Urothelium cell line (cell line): ENCODE measurements at places on chromosomes 16 and 17.
A peak's percentile ranks its signal among the peaks of the same experiment; 100 is the strongest.

DNA sequence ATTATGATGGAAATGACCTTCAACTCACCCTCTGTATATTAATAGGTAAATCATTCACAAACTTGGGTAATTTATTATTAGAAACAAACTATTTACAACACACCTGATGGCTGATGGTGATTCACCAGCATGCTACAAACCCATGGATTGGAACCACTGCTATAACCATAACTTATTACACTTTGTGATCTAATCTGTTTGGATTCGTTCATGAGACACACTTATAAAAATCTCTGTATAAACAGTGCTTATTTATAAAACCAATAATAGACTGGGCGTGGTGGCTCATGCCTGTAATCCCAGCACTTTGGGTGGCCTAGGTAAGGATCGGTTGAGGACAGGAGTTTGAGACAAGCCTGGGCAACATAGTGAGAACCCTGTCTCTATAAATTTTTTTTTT is 16.0 kb downstream of the SMIM36 start:
- DNase-seq: no peak

GRCh38 chr16:50673496-50674275 is 7.4 kb downstream of the SNX20 start:
- no peak for DNase-seq

- peak; percentile 8 for DNase-seq
These were observed 133.7 kb upstream of the HS3ST3A1 start for GRCh38 chr17:13735444-13735843.

- DNase-seq: no peak
These were observed 24.3 kb downstream of the TMEM238L start for GRCh38 chr17:10779609-10780008.

DNA sequence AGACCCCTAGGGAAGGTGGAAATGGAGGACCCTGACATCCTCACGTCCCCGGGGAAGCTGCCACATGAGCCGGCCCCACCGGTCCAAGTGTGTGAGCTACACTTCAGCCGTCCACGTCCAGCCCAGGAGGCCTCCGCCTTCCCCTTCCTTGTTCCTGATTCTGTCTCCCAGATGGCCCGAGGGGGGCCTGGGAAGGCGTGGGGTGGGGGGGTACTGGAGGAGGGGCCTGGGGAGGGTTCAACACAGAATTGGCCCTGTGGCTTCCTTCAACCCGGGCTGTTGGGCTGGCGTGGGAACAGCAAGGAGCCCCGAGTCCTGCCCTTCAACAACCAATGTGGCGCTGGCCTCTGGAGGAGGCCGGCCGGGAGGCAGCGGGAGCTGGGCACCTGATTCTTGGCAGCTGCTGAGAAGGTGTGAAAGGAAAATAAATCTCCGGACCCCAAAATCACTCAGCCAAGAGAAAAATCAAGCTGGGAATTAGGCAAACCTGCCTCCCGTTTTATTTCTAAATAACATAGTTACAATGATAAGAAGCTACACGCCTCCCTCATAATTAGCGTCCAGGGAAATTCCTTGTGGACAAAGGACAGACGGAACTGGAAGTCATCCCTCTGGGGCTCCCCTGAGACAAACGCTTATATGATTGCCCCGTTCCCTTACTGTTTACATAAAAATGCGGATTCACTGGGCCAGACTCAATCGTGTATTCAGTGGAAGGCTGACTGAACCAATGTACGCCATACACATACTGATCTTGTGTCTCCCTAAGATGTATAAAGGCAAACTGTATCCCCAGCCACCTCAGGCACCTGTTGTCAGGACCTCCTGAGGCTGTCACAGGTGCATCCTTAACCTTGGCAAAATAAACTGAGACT is 1.8 kb upstream of the APRT start:
- DNase-seq: no peak

DNA sequence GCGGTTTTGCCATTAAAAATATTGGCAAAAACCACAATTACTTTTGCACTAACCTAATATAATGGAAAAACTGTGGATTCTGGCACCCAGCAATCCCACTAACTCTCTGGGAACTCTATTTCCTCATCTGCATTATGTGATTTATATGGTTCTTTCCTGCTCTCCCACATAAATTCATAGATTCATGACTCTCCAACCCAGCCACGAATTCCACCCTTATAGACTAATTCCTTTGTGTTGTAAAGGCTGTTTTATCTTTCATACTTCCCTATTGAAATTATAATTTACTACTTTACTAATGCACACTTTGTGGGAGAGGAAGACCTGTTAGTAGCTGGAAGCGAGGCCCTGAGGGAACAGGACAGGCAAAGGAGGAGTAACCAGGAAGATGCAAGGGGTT is 88.4 kb upstream of the GNAO1 start:
- DNase-seq: no peak

DNA sequence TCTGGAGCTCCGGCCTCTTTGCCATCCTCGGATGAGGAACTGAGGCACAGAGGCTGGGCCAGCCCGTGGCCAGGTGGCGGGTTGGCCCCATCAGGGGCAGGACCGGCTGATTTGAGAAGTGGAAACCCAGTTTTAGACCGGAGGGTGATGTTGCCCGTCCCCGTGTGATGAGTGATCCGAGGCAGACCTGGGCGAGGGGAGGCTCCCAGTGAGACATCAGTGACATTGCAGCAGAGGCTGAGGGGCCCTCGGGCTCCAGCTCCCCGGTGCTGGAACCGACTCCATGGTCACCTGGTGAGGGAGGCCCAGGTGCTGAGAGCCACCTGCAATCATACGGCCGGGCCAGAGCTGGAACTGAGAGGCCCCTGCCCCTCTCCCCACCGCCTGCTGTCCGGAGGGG is 26.9 kb upstream of the CACNA1H start:
- DNase-seq: no peak

GRCh38 chr16:85445779-85446222 is 167.3 kb upstream of the GSE1 start:
- no peak for DNase-seq

DNA sequence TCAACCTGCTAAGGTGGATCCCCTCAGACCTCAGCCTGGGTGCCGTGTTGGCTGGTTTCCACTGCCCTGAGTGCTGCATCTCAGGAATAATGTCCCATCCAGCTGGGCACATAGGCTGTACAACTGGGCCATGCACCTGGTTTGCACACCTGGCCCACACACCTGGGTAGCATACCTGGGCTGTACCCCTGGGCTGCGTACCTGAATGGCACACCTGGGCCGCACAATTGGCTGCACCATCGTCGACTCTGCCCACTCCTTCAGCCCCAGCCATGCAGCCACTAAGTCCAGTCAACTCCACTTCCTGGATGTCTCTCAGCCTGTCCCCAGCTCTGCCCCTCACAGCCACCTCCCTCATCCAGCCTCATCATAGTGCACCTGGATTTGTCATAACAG is 7.9 kb downstream of the SLC5A10 start:
- no peak for DNase-seq

GRCh38 chr17:70329721-70330120 is 160.4 kb downstream of the KCNJ2 start:
- no peak for DNase-seq

- DNase-seq: no peak
These were observed 927 bp upstream of the SULT1A2 start for GRCh38 chr16:28597692-28598261.

- peak; percentile 39 for DNase-seq
These were observed 468 bp downstream of the IL4R start for GRCh38 chr16:27314161-27314723.

DNA sequence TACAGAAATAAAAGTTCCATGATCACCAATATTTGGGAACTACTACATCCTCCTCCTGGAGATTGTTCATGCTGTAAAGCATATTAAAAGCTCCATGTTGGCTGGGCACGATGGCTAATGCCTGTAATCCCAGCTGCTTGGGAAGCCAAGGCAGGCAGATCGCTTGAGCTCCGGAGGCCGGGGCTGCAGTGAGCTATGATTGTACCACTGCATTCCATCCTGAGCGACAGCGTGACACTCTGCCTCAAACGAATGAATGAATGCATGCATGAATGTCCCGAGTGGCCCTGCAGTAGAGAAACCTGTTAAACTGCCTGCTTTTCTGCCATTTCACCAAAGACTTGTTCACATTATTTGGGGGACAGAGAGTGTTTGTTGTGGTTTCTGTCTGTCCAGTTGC is 15.0 kb downstream of the CNEP1R1 start:
- no peak for DNase-seq

- DNase-seq: peak; percentile 80
These were observed 138.2 kb downstream of the C16orf95 start for GRCh38 chr16:87178977-87179376.

DNA sequence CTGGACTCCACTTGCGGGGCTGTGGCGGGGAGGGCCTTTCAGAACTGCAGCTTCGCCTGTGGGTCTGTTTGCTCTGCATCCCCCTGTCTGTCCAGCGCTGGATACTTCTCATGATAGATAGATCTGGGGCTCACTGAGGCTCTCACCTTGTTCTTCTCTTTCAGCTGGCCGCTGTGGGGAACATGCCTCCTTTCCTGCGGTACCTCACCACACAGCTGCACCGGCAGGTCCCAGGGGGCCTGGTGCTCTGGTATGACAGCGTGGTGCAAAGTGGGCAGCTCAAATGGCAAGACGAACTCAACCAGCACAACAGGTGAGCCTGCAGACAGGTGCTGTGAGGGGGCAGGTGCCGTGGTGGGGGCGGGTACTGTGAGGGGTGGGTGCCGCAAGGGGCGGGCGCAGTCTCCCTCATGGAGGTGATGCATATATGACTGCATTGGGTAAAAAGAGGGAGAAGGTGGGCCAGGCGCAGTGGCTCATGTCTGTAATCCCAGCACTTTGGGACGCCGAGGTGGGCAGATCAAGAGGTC is 6.2 kb downstream of the ENGASE start:
- DNase-seq: no peak

- peak; percentile 23 for DNase-seq
These were observed 131.4 kb downstream of the HS3ST2 start for GRCh38 chr16:22945361-22945760.

DNA sequence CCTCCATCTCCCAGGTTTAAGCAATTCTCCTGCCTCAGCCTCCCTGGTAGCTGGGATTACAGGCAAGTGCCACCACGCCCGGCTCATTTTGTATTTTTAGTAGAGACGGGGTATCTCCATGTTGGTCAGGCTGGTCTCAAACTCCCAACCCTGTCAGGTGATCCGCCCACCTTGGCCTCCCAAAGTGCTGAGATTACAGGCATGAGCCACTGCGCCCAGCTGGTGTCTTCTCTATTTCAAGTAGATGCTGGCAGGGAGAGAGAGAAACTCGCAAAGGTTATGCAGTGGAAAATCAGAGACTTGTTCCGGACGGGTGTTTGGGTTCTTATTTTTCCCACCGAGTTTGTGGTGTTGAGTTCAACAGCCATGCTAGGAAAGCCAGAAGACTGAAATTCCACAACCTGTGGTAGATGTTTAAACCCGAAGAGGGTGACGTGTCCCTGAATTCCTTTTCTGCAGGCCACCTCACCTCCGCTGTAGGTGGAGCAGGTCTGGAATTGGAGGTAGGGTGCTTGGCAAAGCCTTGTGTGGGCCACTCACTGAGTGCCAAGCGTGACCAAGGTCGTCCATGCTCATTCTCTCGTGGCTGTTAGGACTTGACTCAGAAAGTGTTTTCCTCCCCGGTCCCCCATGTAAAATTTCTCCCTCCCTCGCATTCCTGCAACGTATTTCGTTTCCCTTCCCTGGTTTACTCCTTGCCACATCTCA is 7.3 kb upstream of the ZDHHC7 start:
- DNase-seq: no peak

DNA sequence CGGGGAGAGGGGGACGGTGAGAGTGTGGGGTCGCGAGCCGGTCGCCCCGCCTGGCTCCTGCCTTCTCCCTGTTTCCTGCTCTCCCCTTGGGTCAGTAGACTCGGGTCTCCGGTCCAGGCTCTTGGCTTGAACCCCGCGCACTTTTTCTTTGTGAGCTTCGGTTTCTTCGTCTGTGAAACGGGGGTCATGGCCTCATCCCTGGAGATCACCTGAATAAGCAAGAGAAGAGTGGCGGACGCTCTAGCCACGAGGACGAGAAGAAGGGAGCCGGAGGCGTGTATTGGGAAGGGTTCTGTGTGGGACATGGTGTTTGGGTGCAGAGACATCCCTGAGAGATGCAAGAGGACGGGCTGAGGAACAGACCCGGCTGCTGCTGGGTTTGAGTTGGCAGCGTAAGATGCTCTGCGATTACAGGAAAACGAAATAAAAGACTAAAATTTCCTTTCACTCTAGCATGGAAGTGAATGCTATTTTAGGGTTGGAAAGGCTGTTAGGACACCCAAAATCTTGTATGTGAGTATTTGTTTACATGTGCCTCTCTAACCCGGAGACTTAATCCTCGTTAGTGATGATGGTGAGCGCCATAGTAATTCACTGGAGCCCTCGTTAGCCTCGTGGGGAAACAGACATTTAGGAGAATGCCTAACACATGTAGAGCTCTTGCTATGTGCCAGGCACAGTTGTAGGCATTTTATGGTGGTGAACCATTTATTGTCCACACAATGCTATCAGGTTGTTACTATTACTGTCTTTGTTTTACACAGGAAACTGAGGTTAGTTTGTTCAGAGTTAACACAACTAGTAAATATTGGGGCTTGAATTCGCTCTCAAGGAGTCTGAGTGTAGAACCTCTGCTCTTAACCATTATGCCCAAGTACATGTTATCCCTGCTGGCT is 646 bp downstream of the KIF22 start:
- no peak for DNase-seq

GRCh38 chr17:9339958-9340357 is 235.7 kb downstream of the STX8 start:
- no peak for DNase-seq

DNA sequence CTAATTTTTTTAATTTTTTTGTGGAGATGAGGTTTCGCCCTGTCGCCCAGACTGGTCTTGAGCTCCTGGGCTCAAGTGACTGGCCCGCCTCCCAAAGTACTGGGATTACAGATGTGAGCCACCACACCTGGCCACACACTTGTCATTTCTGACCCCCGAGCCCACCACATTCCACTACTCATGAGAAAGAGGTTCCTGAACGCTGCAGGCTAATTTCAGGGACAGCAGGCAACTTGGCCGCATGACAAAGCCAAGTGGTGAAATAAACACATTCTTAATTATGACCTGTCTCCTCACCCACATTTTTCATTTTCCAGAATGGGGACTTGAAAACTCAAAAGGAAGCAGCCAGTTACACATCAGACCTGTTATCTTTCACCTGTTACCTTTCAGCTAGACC is 114.5 kb downstream of the ABCC6 start:
- no peak for DNase-seq

GRCh38 chr17:41785859-41786226 is 668 bp downstream of the JUP start:
- no peak for DNase-seq

DNA sequence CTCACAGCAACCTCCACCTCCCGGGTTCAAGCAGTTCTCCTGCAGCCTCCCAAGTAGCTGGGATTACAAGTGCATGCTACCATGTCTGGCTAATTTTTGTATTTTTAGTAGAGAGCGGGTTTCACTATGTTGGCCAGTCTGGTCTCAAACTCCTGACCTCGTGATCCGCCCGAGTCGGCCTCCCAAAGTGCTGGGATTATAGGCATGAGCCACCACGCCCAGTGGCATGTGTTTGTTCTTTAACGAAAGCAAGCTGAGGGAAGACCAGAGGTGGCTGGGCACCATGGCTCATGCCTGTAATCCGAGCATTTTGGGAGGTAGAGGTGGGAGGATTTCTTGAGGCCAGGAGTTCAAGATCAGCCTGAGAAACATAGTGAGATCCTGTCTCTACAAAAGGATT is 18.1 kb downstream of the TNFRSF13B start:
- DNase-seq: no peak

GRCh38 chr17:73250851-73251640 is 10.6 kb downstream of the CPSF4L start:
- DNase-seq: no peak

GRCh38 chr16:20349615-20350014 is 2.9 kb downstream of the UMOD start:
- DNase-seq: no peak
